Stimulated activated CD8-positive, alpha-beta memory T cell treated with anti-CD3 and anti-CD28 coated beads, Interleukin-4, amount 100 ng/mL, for 1 hour (primary cell): ENCODE measurements at places on chromosomes 2 and 18.

DNA sequence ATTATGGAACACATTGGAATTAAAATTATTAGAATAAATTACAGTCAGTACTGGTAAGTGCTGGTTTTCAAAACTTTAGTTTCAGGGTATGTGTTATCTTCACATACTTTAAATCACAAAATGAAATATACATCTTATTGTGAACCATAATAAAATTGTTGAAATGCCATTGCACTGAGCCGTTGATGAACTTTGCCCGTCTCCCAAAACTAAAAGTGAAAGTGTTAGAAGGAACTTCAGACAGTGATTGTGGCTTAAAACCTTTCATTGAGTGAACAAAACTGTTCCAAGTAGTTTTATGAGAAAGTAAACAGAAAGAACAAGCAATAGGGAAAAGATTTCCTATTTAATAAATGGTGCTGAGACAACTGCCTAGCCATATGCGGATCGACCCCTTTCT lies 811.6 kb downstream of the PLCL1 start:
- no peak for DNase-seq

- DNase-seq = no peak
These were observed 213.6 kb downstream of the PMAIP1 start for GRCh38 chr18:60113396-60113795.

- DNase-seq = no peak
These were observed 102.7 kb upstream of the PTPRM start for GRCh38 chr18:7464245-7464966.

- no peak for DNase-seq
These were observed 319.9 kb upstream of the HS6ST1 start for GRCh38 chr2:128638341-128639119.

- DNase-seq = no peak
These were observed 24.3 kb downstream of the DSC2 start for GRCh38 chr18:31077878-31078277.

- no peak for DNase-seq
These were observed 286.5 kb upstream of the SYT4 start for GRCh38 chr18:43563780-43564179.

DNA sequence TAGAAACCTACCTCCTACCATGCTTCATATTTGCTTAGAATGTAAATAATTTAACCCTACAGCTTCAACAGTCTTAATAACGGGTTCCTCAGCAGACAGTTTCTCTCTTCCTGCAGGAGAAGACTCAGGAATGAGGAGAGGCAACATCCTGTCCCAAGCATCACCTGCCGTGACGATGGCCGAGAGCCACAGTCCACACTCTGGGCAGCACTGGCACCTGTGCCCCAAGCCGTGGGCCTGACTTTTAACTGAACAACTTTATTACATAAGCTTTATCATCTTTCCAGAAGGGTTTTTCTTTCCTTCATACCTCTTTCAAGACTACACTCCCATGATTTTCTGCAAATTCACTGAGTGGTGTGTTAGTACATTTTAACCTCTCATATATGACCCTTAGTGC lies 856.0 kb downstream of the GALR1 start:
- DNase-seq = no peak

- no peak for DNase-seq
These were observed 1.8 kb upstream of the NFATC1 start for GRCh38 chr18:79393635-79394533.

DNA sequence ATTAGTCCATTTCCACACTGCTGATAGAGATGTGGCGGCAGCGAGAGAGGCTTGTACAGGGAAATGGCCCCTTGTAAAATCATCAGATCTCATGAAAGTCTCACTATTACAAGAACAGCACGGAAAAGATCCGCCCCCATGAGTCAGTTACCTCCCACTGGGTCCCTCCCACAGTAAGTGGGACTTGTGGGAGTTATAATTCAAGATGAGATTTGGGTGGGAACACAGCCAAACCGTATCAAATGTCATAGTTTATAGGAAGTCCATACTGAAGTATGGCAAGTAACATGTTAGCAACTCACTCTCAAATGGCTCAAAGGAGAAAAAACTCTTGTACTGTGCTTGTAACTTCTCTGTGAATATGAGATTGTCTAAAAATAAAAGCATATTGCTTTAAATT lies 56.1 kb downstream of the FARP2 start:
- no peak for DNase-seq

- no peak for DNase-seq
These were observed 89.0 kb downstream of the UGGT1 start for GRCh38 chr2:128180031-128180430.

GRCh38 chr2:24509840-24510239 lies 18.8 kb downstream of the NCOA1 start:
- no peak for DNase-seq

DNA sequence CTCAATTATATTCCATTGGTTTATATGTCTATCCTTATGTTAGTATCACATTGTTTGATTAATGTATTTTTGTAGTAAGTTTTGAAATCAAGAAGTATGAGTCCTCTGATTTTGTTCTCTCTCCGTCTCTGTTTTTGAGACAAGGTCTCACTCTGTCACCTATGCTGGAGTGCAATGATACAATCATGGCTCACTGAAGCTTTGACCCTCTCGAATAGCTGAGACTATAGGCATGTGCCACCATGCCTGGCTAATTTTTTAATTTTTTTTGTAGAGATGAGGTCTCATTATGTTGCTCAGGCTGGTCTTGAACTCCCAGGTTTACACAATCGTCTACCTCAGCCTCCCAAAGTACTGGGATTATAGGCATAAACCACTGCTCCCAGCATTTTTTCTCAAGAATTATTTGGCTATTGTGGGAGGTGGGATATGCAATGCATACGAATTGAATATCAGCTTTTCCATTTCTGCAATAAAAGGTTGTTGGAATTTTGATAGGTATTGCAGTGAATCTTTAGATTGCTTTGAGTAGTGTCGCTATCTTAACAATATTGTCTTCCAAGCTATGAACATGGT lies 17.7 kb upstream of the GORASP2 start:
- no peak for DNase-seq

DNA sequence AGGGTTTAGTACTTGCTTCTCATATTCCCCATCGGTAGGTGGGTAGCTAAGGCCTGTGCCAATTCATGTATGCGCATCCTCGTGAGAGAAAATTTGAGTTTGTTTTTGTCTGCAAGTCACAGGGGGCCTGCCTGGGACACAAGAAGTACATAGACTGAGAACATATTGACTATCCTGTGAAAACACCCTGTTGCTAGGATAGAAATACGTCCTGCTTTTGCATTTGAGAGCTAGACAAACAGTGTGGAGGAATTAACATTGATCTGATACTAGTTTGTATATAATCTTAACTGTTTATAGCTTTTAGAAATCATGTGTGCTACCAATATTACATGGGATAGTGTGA lies 10.9 kb downstream of the WDR7 start:
- no peak for DNase-seq

DNA sequence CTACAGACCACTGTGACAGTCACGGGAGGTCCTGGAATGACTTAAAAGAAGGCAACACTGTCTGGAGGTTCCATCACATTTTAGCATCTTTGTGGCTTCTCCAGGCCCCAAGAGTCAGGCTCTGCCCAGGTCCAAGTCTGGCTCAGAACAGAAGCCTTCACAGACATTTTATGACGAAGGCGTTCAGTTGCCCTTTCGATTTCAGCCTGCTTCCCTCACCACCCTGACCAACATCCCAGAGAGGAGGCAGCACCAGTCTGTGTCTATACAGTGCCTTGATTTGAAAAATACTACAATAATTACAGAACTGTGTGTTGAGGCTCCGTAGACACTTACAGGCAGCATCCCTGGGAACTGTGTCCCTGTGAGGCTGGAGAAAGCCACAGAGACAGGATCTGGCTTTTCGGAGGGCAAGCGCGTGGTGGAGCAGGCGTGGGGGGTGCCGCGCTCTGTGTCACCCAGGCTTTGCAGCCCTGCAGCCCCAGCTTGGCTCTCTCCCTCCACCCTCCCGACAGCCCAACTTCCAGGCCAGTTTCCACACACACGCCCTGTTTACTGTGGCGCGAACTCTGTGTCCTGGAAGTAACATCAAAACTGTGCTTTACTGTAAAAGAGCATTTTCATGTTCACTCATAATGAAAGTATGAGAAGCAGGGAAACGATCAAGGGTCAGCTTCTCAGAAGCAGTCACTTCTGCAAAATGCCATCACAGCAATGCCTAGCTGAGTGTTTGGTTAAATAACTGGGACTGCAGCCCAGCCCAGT lies 153.5 kb upstream of the ALKAL2 start:
- DNase-seq = no peak

- DNase-seq = no peak
These were observed 30.3 kb downstream of the MC2R start for GRCh38 chr18:13885009-13885408.

DNA sequence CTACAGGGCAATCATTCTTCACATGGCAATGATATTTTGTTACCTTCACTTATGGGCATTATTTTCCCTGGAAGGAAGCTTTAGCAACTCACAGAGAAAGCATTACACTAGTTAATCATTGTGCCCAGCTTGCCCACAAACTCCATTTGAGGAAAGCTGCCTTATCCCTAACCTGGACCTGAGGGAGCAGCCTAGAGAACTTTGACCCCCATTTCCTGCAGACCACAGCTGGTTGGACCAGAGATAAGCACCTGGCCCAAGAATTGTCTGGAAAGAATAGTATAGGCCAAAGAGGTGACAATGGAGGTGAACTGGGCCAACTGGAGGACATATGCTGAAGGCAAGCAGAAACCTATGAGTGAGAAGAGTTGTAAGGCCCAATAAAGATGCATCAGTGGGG lies 48.4 kb upstream of the SESTD1 start:
- DNase-seq = no peak

DNA sequence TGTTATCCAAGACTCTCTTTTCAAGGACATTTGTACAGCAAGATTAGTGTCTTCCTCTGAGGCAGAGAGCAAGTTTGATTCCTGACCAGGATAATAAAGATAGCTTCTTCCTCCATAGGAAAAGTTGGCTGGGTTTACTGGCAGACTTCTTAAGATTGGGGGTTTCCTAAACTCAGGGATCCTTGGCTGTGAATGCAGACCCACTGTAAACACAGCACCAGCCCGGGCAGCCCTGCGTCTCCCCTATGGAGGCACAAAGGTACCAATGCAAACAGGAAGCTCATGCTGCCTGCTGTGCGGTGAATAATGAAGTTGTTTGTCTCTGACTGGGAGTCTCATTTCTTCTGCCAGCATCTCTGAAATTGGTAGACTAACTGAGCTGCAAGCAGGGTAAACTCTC lies 96.2 kb upstream of the ARHGAP28 start:
- no peak for DNase-seq

- no peak for DNase-seq
These were observed 231.7 kb downstream of the TRIB2 start for GRCh38 chr2:12948231-12948960.

- DNase-seq = no peak
These were observed 60.0 kb downstream of the NXPH2 start for GRCh38 chr2:138720035-138720838.

- no peak for DNase-seq
These were observed 32.3 kb downstream of the CYP27C1 start for GRCh38 chr2:127187831-127188230.

GRCh38 chr2:46985512-46985911 lies 69.9 kb upstream of the MCFD2 start:
- DNase-seq = no peak

- DNase-seq = no peak
These were observed 1175.1 kb upstream of the ACVR2A start for GRCh38 chr2:146669735-146670134.

GRCh38 chr2:142989273-142990204 lies 112.1 kb downstream of the KYNU start:
- no peak for DNase-seq

GRCh38 chr18:22180722-22181121 lies 11.3 kb downstream of the GATA6 start:
- no peak for DNase-seq

DNA sequence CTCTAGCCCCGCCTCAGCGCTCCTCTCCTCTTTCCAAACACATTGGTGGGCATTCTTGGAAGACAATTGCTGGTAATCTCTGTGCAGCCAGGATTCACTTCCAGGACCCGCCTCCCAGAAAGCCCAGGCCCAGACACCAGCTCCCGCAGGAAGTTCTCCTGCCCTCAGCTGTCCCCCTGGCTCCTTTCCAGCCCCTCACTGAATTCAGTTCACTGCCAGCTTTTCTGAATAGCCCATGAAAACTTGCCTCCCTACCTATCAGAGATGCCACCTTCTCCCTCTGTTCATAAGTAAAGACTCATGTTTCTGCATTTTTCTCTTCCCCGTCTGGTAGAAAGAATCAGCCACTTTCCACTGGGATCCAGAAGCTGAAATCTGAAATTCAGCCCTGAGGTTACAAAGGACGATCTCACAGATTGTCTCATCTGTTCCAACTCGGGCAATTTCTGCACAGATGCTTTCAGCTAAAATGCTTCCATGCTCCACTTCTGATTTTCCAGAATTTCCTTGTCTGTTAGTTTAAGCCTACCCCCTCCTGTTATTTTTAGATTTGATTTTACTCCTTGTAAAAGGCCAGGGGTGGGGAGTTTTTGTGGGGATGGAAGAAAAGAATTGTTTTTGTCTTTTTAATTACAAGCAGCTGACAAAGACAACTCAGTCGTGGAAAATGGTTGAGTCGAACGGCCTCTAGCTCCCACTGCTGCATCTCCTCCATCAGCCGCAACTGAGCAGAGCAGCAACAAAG lies 98.1 kb downstream of the SP3 start:
- no peak for DNase-seq

- DNase-seq = no peak
These were observed 145.1 kb upstream of the ITGB6 start for GRCh38 chr2:160345071-160345764.

GRCh38 chr2:226836548-226836885 lies 663 bp downstream of the RHBDD1 start:
- DNase-seq = no peak

- no peak for DNase-seq
These were observed 172.8 kb downstream of the ANTXR1 start for GRCh38 chr2:69185807-69186206.

- no peak for DNase-seq
These were observed 1.4 kb downstream of the PSME4 start for GRCh38 chr2:53969285-53969967.

GRCh38 chr18:76708722-76709353 lies 113.5 kb upstream of the ZNF236 start:
- DNase-seq = no peak

GRCh38 chr2:118968961-118969733 lies 27.2 kb downstream of the MARCO start:
- no peak for DNase-seq

- no peak for DNase-seq
These were observed 253.8 kb downstream of the TGIF1 start for GRCh38 chr18:3703732-3704176.

DNA sequence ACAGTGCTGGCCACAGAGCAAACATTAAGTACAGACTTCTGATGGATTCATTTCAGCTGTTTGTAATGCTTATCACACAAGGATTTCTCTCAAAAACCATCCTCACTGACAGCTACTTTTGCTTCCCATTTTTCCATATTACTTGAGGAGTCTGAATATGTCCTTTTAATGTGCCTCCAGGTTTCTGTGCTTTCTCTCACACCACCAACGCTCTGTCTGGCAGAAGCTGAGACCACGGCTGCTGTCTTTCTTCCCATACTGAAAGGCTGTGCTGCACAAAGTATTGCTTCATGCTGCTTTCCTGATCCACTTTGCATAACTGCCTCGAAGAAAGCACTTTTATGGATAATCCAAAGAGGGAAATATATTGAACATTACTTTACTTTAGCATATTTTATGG lies 312.1 kb upstream of the ZEB2 start:
- DNase-seq = no peak
